ENCODE measurements at places on chromosomes 1 and 21. TPM values are rescaled to one million over a fixed set of nuclear protein-coding genes. Genes with fewer than 3 reads are reported as not detected.

The AMPD1 gene
- not detected for total RNA-seq

The VASH2 gene
- 0.27 TPM for total RNA-seq

The NTPCR gene
- 22.4 TPM for total RNA-seq

The MOB3C gene
- total RNA-seq, result 11.4 TPM

The CGN gene
- total RNA-seq, result 0.41 TPM

The INPP5B gene
- total RNA-seq, result 30.7 TPM

The DNAI4 gene
- total RNA-seq, result 12.1 TPM

The CFAP298 gene
- total RNA-seq, result 33.8 TPM

The PADI4 gene
- total RNA-seq, result not detected

The MPL gene
- not detected for total RNA-seq

The PPCS gene
- total RNA-seq, result 43.6 TPM

The RNU1-3 gene
- total RNA-seq, result under 0.01 TPM

The HSF2BP gene
- 0.83 TPM for total RNA-seq

The CR1L gene
- total RNA-seq, result not detected

The HAO2 gene
- total RNA-seq, result not detected

The PHF13 gene
- 18.8 TPM for total RNA-seq

The FCRL4 gene
- not detected for total RNA-seq

The TFF2 gene
- total RNA-seq, result not detected

The GADD45A gene
- 18.5 TPM for total RNA-seq

The MMEL1 gene
- total RNA-seq, result not detected

The AADACL4 gene
- not detected for total RNA-seq

The FMN2 gene
- 10.3 TPM for total RNA-seq

The OR2T12 gene
- not detected for total RNA-seq

The HSPA6 gene
- total RNA-seq, result 2.0 TPM

The TBX19 gene
- total RNA-seq, result 3.2 TPM

The ACTL8 gene
- total RNA-seq, result not detected

The HUNK gene
- total RNA-seq, result 1.5 TPM

The ICOSLG gene
- total RNA-seq, result 0.27 TPM

The CACNA1S gene
- total RNA-seq, result not detected

The MSH4 gene
- 0.66 TPM for total RNA-seq

The NECTIN4 gene
- not detected for total RNA-seq

The FAM163A gene
- 1.4 TPM for total RNA-seq

The DMBX1 gene
- not detected for total RNA-seq

The NLRP3 gene
- 2.8 TPM for total RNA-seq

The MYOM3 gene
- total RNA-seq, result under 0.01 TPM

The GSTM1 gene
- total RNA-seq, result not detected

The CFHR2 gene
- total RNA-seq, result not detected

The KRTAP12-2 gene
- not detected for total RNA-seq

The EXO1 gene
- not detected for total RNA-seq

The TMCO2 gene
- not detected for total RNA-seq

The WDR64 gene
- not detected for total RNA-seq

The PDE9A gene
- 71.6 TPM for total RNA-seq

The TEKT2 gene
- total RNA-seq, result not detected

Measured in sigmoid colon (tissue), 7 donors.